ENCODE measurements at places on chromosomes 11 and 22.

GRCh38 chr11:87743007-87743406 is 432.2 kb downstream of the RAB38 start:
- no peak for DNase-seq

- no peak for DNase-seq
Measured at GRCh38 chr22:37924386-37925065, 18.4 kb downstream of the MICALL1 start.

- DNase-seq = no peak
Measured at GRCh38 chr11:26268980-26269660, 62.8 kb upstream of the ANO3 start.

GRCh38 chr11:12195768-12196167 is 85.4 kb downstream of the MICAL2 start:
- no peak for DNase-seq

DNA sequence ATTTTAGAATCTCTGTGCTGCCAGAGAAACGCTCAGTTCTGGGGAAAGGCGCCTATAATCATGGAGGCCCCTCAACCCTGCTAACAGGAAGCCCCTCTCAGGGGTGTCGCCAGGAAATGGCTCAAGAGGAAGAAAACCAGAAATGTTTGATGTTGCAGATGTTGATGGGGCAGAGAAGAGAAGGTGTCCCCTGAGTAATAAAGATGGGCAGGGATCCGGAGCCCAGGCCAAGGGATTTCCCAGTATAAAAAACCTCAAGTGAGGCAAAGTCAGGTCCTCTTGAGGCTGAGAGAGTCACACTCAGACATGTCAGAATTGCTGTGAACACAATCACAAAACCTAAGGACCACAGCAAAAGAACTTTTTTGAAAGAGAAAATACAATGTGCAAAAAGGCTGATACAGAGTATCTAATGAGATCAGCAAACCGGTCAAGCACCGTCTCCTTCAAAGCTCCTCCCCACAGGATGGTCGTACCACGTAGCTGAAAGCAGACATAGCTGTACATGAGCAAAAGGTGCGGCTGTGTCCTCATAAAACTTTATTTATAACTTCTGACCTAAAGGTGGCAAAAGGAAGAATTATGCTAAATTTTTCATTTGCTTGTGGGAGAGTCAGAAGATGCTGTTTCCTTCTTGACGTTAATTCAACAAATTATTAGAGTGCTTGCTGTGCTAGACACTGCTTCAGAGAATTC is 12.2 kb downstream of the MOV10L1 start:
- no peak for DNase-seq

- DNase-seq = no peak
Measured at GRCh38 chr11:31792036-31792435, 19.1 kb downstream of the PAX6 start.

DNA sequence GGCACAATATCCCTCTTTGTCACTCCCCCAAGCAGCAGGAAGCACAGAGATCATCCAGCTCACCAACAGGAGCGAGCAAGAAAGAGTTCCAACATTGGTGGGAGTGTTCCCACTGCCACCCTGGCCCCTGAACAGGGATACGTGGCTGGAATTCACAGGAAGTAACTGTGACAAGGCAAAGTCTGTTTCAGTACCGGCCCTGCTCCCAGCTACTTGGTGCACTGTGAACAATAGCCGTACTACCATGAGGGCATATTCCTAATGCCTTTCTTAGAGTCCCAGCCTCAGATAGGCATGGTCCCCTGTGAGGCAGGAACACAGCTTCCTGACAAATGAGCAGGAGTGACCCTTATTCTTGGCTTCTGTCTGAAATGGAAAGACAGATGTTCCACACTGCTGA is 1.8 kb upstream of the SLC37A2 start:
- DNase-seq = no peak

GRCh38 chr22:41564563-41564962 is 3.8 kb downstream of the CSDC2 start:
- no peak for DNase-seq

DNA sequence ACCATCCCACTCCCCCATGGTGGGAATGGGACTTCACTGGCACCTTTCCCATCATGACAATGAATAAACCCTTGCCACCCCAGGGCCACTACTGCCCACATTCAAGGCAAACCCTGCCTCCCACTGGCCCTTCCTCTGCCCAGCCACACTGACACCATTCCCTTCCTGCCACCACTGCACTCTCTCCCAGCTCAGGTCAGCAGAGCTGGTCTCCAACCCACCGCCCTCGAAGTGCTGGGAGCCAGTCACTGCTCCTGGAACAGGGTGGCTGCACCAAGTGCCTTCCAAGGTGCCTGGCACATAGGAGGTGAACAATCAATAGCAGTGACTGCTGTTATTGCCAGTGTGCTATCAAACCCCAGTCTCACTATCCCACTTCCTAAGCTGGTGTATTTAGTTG is 27.1 kb downstream of the PRDM10 start:
- no peak for DNase-seq

GRCh38 chr11:77705195-77705875 is 67.7 kb upstream of the CLNS1A start:
- no peak for DNase-seq

- no peak for DNase-seq
Measured at GRCh38 chr11:64908766-64909165, 8.2 kb downstream of the ATG2A start.

GRCh38 chr22:42693763-42694683 is 26.6 kb downstream of the A4GALT start:
- DNase-seq = no peak

GRCh38 chr11:116901211-116901610 is 63.8 kb upstream of the APOA1 start:
- DNase-seq = no peak

- no peak for DNase-seq
Measured at GRCh38 chr22:43228330-43228729, 41.4 kb upstream of the TTLL12 start.

GRCh38 chr22:49948116-49948957 is 12.2 kb upstream of the PIM3 start:
- no peak for DNase-seq

DNA sequence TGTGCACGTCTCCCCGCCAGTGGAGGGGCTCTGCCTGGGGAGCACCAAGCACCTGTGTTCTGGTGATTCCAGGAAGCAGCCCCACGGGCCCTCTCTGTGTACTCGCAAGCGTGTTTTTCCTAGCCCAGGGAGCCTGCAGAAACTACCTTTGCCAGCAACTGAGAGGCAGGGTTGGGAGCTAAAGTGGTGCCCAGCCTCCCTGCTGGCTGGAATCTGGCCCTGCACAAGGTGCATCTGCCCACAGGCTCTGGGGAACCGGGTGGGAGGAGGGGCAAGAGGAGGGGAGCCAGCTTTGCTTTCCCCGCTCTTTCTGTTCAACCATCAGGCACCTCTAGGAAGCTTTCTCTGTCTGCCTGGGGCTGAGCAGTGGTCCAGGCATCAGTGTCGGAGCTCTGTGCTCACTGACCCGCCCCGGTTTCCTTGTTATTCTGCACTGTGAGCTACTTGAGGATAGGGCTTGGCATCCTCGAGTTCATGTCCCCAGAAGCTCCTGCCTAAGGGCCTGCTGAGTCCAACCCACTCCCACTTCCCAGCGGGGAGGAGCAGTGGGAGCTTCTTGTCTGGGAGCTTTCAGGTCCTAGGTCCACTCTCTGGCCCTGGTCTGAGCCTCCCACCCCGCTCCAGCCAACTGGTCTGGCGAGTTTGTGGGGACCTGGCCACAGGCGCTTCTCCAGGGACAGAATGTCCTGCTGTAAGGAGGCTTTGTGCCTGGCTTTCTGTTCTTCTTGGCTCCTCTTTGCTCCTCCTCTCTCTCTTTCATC is 14.9 kb downstream of the DAGLA start:
- DNase-seq = no peak

GRCh38 chr11:116314006-116314405 is 458.8 kb downstream of the BUD13 start:
- no peak for DNase-seq

GRCh38 chr11:71543866-71544265 is 4.4 kb upstream of the KRTAP5-9 start:
- no peak for DNase-seq

- DNase-seq = no peak
Measured at GRCh38 chr11:74679513-74679865, 51.7 kb downstream of the CHRDL2 start.

GRCh38 chr11:91163619-91164451 is 941.0 kb upstream of the CHORDC1 start:
- no peak for DNase-seq

DNA sequence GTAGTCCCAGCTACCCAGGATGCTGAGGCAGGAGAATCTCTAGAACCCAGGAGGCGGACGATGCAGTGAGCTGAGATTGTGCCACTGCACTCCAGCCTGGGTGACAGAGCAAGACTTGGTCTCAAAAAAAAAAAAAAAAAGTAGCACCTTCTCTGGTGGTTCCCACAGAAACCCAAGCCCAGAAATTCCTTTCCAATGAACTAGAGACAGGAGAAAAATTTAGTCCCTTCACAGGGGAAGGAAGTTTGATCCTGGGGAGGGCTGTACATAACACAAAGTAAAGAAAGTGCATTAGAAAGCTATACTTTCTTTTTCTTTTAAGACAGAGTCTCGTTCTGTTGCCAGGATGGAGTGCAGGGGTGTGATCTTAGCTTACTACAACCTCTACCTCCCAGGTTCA is 25.5 kb upstream of the APOA1 start:
- DNase-seq = no peak

- DNase-seq = no peak
Measured at GRCh38 chr11:121418625-121419114, 33.4 kb upstream of the SORL1 start.

GRCh38 chr11:40241524-40242051 is 1217.9 kb downstream of the LRRC4C start:
- DNase-seq = no peak

DNA sequence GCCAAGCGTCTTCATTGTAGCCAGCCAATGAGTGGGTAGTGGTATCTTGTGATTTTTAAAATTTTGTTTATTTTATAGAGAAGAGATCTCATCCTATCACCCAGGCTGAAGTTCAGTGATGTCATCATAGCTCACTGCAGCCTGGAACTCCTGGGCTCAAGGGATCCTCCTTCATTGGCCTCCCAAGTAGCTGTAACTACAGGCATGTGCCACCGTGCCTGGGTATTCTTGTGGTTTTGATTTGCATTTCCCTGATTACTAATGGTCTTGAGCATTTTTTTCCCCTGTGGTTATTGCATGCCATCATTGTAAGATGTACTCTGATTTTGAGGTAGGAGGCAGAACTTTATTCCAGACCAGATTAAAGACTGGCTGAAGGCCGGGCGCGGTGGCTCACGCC is 2.4 kb upstream of the DENND6B start:
- no peak for DNase-seq

DNA sequence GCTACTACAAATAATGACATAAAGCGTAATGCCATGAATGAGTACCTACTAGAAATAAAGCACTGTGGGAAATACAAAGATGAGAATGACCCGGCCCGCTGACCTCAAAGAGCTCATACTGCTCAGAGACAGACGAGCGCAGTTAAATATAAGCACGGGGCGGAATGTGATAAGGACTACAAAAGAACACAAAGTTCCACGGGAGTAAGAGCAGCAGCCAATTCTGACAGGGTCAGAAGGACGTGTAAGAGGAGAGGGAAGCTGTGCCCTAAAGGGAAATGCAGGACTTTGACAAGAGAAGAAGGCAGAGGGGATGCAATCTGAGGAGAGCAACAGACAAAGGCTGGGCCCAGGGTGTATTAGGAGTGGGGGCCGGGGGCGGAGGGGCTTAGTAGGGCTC is 314.6 kb downstream of the LARGE1 start:
- no peak for DNase-seq

DNA sequence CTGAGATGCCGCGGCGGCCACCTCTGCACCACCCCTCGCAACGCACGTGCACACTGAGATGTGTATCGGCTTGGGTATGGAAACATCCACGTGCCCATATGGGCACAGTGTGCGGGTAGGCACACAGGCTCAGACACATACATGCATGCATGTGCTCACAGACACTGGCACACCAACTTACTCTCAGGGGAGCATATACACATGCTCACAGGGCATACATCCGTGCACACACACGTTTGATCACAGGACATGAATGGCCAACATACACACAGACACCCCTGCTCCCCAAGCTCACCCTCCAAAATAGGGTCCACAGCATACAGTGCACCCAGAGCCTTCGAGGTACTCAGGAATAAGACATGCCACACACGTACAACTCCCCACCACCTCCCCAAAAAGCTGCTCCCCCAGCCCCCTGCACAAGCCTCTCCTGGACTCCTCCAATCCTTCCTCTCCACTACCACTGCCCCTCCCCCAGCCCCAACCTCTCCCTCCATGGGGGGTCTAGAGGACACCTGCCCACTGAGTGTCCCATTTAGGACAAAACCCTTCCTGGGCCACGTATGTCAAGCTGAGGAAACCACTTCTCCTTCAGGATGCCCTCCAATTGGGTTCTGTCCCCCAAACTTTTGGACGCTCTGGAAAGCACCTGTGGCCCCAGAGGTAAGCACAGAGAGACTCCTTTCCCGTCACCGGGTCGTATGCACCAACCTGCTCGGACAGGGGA is 53.1 kb downstream of the SLC22A12 start:
- DNase-seq = no peak

DNA sequence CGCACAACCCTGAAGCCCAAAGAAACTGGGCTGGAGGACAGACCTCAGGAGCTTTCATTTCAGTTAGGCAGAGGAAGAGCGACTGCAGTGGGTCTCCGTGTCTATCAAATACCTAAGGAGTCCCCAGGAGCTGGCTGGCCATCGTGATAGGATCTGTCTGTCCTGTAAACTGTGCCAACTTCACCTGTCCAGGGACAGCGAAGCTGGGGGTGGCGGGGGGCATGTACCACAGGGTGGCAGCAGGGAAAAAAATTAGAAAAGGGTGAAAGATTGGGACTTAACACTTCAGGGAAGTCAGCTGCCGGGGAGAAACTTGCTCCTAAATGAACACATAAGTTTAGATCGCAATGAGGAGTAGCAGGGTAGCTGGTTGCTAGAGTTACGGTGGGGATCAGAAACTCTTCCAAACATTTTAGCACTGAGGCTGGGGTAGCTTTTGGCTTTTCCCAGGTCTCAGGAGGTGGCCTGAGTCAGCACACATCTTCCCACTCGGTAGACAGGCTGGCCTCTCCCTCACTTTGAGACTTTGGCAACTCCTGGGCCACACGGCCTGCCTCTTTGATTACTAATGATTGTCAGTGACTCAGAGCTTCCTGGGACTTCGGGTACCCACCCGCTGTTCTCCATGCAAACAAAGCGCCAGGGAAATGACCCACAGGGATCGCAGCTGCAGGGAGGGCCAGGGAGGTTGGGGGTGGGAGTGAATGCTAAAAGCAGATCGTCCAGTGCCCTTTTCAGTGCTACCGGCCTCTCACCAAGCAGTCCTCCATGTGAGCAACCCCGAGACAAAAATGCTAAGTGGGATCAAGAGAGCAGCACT is 2.9 kb upstream of the MTFP1 start:
- peak; percentile 30 for DNase-seq

Measured in activated CD4-positive, alpha-beta T cell treated with anti-CD3 and anti-CD28 coated beads for 24 hours (primary cell).